GM12865 (cell line): ENCODE measurements at places on chromosomes 2 and 18.

GRCh38 chr2:28521663-28522062 lies 25.8 kb downstream of the PLB1 start:
- no peak for DNase-seq

GRCh38 chr2:43358410-43359201 lies 132.2 kb upstream of the ZFP36L2 start:
- no peak for DNase-seq

GRCh38 chr2:127577503-127577902 lies 42.0 kb downstream of the MYO7B start:
- no peak for DNase-seq

- DNase-seq = no peak
These were observed 60.1 kb downstream of the FMNL2 start for GRCh38 chr2:152395103-152395502.

GRCh38 chr2:22616031-22616430 lies 768.9 kb upstream of the KLHL29 start:
- DNase-seq = no peak

GRCh38 chr2:6482256-6482655 lies 383.5 kb downstream of the CMPK2 start:
- DNase-seq = no peak

DNA sequence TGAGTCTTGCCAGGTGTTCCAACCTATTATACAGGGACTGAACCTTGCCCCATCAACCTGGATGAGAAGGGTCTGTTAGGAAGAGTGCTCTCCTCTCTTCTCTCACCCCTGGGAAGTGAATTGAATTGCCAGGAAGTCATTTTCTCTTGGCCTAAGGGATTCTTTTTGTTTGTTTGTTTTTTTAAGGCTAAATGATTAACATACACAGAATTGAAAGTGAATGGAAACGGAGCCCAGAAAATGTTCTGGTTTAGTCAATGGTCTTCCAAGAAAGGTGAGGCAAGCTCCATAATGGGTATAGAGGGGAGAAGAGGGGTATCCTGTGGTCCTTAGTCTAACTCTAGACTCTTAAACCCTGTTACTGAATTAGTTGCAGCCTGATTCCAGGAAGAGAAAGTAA lies 189.1 kb downstream of the FSHR start:
- no peak for DNase-seq

DNA sequence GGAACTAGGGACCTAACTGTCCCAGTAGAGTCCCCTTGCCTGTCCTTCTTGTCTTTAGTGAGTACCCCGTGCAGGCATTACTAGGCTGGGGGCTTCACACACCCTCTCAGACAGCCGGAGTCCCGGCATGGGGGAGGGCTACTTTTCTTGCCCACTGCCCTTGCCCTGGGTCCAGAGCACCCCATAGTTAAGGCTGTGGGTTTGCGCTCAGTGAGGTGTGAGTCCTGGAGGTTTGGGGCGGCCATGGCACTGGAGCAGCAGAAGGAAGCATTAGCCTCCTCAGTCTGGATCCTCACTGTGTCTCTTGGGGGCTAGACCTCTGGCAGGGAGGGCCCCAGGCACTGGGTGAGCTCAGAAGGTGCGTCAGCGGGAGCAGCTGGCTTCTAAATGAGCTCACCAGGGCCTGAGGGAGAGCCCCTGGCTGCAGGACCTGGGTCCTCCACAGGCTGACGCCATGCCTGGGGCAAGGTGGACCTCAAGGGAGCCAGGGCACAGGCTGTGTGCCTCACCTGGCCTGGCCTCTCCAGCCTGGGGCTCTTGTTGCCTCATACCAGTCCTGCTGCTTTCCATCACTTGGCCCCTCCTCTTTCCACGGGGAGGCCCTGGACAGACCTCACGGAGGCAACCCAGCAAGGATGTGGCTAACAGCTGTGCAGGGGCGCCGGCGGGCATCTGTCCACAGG lies 27.4 kb downstream of the HS6ST1 start:
- no peak for DNase-seq

DNA sequence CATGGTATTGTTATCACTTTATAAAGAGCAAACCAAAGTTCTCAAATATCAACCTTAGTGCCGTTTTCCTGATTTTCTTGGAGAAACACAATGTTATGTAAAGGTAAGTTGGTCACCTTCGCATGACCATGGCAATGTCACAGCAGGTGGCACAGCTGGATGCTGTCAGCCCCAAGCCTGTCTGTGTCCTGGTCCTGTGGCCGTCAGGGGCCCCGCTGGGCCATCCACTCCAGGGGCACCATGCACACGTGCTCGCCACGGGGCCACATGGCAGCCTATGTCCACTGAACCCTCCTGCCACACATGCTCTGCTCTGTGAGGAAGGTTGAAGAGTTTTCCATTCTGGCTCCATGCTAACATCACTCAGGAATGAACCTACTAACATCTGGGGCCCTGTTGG lies 85.9 kb downstream of the EIPR1 start:
- DNase-seq = no peak

GRCh38 chr2:38581193-38582147 lies 21.3 kb downstream of the HNRNPLL start:
- DNase-seq = peak; percentile 86

DNA sequence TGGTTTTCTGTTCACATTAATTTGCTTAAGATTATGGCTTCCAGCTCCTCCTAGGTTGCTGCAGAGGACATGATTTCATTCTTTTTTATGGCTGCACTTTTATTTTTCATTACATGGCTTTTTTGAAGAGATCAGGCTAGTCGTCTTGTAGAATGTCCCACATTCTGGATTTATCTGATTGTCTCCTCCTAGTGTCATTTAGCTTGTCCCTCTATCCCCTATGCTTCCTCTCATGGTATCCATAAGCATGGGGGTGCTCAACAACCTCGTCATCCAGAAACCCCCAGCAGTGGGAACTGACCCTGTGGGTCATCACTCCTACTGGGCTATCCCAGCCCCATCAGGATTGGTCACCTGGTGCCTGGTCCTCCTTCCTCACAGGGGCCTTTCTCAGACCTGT lies 49.6 kb downstream of the SERTAD2 start:
- no peak for DNase-seq

DNA sequence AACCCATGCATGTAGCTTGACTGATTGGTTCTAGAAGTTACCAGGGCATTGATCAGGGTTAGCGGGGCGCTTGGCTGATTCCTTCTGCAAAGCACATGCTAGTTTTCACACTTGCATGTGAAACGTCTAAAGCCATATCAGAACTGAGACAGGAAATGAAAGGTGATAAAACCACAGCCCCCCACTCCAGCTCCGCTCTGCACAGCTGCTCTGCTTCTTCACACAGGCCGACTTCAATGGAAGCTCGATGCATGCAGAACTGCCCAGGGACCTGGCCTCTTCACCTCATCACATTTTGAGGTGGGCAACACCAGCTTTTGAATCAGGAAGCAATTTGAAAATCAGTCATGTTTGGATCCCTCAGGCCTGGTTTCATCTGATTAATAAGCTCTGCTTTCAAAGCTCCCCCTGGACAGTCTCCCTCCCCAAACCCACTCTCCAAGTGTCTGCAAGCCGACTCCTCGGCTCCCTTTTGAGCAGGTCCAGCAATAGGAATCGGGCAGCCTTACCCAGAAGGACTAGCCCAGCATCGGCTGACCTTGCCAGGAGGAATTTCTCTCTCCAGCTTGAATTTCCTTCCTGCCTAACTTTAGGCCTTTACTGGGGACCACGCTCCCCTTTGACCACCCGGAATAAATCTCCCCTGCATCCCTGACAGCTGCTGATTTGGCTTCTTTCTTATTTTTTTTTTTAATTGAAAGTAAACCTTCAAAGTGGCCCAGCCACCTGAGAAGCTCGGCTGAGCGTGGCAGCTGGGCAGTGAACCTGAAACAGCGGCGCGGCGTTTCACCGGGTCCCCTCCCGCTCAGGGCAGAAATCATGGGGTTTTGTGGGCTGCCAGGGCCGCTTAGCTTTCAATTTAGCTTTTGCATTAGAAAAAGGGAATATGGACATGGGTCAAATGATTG lies 31.7 kb downstream of the HRH4 start:
- peak; percentile 91 for DNase-seq

- DNase-seq = no peak
These were observed 108.1 kb downstream of the AQP4 start for GRCh38 chr18:26757263-26758019.
